ENCODE measurements at places on chromosomes 1 and 21.

- no peak for DNase-seq
Measured at GRCh38 chr1:3594706-3595377, 16.5 kb downstream of the MEGF6 start.

DNA sequence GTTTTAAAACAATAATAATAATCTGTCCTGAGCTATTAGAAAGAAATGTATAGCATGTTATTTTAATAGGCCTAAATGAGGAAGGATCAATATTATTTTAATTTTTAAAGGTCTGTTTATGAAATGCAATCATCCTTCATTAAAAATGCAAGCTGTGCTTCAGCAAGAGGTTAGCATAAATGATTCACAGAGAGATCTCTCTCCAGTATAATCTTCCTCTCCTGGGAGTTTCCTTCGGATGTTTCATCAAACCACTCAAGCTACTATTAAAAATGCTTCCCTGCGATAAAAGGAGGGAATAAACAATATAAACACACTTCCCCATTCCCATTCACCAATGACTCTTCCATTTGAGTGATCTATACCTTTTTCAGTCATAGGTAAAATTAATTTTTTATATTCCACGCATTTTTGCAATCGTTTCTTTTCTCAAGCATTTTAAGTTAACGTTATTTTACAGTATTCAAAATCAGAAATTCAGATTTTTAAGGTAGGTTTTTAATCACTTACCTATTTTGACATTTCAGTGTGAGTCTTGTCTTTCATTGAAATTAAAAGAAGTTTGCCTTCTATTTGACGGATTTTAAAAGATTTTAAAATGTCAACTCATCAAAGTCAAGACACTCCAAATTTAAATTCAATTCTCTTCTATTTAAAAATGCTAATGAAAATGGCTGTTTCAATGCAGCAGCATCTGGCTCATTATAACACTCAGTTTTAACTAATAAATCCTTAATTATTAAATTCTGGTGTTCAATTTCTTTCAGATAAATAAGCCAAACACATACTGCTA lies 64.3 kb downstream of the RERE start:
- no peak for DNase-seq

DNA sequence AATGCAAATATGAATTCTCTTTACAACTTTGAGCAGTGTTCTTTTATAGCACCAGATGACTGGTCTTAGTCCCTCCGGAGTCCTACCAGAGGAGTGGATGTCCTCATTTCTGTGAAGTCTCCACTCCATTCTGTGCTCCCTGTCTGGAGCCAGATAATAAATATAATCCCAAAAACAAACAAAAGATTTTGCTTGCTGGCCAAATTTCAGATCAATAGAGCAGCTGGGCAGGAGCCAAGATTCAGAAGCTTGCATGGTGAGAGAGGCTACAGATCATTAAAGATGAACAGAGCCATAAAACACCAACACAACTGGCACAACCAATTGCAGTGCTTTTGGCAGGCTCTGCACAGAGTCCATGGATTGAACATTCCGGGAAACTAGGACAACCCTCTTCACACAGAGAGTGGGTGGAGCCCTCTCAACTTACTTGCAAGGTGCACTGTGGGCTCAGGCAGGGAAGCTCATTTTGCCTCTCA lies 231.5 kb upstream of the SNX7 start:
- no peak for DNase-seq

DNA sequence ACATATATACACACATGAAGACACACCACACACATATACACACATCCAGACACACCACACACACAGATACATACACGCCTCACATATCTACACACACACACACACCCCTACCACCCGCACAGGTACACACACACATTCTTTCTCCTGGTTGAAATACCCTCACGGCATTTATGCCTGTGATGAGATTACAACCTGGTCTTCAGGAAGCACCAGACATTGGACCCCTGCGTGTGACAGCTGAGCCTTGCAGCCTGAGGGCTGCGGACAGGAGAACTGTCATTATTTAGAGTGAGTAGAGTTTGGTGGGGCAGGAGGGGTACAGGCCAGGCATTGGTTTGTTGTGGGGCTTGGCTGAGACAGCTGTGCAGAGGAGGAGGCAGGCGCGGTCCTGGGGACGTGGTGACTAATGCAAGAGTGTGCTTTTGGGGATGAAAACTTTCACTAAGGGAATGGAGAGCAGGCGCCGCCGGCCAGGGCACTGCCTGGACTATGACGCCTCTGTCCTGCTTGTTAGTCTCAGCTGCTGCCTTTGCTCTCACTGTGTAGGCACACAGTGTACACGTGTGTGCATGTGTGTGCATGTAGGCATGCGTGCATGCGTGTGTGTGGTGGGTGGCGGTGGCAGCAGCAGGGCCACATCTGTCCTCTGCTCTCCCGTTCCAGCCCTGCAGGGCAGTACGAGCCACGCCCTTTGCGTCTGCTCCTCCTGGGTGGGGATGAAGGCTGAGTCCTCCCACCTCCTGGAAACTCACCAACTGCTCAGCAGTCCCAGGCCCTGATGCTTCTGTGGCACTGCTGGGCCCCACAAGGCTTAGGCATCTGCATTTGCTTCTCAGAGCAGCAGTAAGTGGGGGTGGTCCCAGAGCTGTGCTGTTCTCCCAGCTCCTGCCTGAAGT lies 57.6 kb downstream of the SPSB1 start:
- no peak for DNase-seq

- DNase-seq: no peak
Measured at GRCh38 chr1:1260843-1261560, 12.7 kb downstream of the UBE2J2 start.

DNA sequence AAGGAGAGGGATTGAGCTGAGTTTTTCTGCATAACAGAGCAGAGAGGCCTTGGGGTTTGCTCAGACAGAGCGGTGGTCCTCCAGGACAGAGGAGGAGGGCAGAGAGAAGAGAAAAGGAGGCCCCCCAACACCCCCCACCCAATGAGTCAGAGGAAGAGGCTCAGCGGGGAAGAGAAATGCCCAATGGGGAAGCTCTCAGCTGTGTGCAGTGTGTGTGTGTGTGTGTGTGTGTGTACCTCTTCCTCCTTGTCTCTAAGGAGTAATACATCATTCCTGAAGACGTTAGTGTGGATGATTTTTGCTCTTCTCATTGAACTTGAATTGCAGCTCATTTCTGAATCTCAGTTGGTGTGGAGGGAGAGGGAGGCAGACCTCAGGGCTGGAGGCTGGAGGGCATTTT lies 8.7 kb downstream of the TMPRSS3 start:
- DNase-seq: no peak

DNA sequence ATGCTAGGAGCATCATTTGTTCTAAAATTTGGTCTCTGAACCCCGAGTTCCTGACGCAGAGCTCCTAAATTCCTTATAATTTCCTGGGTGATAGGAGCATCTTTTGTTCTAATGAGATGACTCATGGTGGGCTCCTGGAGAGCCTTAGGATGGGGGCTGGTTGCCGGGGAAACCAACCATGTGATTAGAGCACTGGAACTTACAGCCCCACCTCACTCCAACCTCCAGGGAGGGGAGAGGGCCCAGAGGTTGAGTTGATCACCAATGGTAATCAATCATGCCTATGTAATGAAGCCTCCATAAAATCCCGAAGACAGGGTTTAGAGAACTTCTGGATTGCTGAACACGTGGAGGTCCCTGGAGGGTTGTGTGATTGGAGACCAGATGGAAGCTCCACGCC lies 7.7 kb downstream of the SHISAL2A start:
- DNase-seq: no peak
